Dorsolateral prefrontal cortex (tissue), 122 donors: ENCODE measurements at places on chromosomes 7 and 10. TPM values are rescaled to one million over a fixed set of nuclear protein-coding genes. Genes with fewer than 3 reads are reported as not detected.

The CFAP69 gene
- total RNA-seq: 17.6 TPM

DNA sequence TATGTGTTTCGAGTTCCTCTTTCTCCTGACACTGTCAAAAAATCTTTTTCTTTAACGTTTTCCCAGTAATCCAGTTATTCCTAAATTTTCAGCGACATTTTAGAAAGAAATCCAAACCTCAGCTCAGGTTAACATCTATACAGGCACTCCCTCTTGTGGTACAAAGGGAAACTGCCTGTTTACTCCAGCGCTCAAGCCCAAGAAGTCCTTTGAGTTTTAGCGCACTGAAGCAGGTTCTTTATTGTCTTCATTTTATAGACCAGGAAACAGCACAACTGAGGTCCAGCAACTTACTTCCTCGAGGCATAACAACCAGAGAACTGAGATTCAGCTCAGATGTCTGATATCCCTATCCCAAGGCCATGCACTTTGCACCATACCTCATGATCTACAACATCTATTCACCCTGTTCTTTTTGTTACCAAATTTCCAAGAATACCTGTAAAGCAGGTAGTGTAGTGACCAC, 287.2 kb upstream of the MKLN1 start:
- DNase-seq: peak; percentile 55

DNA sequence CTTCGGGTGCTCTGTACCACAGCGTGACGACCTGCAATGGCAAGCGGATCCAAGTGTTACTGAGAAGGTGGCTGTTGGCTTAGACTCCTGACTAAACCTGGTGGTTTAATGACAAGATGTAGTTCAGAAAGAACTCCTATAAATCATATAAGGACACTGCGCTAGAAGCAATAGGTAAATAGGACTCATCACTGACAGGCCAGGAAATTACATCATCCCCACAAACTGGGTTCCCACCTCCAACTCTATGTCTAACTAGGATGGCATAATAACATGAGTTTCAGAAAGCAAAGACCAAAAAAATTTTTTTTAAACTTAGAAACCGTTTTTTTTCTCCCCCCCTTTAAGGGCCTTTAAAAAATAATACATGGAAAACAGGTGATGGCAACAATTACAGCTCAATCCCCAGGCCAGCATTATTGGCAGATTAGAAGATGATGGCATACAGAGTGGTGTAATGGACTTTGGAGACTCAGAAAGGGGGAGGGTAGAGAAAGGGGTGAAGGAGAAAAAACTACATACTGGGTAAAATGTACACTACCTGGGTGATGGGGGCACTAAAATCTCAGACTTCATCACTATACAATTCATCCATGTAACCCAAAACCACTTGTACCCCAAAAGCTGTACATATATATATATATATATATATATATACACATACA, 81.4 kb upstream of the FAM133B start:
- no peak for DNase-seq

GRCh38 chr7:96244992-96245292, 77.0 kb downstream of the SLC25A13 start:
- DNase-seq: no peak

DNA sequence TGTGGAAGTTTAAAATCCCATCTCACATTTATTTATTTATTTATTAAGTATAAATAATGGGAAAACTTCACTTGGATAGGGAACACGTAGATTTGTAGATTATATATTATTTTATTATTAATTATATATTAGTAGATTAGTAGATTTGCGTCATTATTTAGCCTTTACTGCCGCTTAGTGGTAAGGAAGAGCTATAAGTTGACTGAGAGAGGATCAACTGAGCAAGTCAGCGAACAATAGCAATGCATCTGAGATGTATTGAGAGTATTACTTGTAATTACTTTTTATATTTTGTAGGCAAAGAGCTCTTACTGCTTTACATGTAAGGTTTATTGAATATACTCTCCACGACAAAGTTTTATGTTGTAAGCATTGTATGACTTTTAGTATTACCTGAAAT, 244.5 kb upstream of the ANKRD30A start:
- no peak for DNase-seq

- no peak for DNase-seq
Observed at GRCh38 chr10:125628104-125629049, 54.6 kb downstream of the TEX36 start.
